CD8-positive, alpha-beta memory T cell (primary cell): ENCODE measurements at places on chromosomes 13 and 19.

DNA sequence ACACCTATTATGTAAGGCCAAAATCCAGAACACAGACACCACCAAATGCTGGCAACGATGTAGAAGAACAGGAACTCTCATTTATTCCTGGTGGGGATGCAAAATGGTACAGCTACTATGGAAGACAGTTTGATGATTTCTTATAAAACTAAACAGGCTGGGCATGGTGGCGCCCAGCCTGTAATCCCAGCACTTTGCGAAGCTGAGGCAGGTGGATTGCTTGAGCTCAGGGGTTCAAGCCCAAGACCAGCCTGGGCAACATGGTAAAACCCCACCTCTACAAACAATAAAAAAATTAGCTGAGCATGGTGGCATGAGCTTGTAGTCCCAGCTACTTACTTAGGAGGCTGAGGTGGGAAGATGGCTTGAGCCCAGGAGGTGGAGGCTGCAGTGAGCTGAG is 98.3 kb downstream of the TUBA3C start:
- DNase-seq, result no peak

- DNase-seq, result no peak
Measured at GRCh38 chr13:39603424-39603947, 493 bp upstream of the LHFPL6 start.

GRCh38 chr13:113883921-113884804 is 20.3 kb upstream of the GAS6 start:
- no peak for DNase-seq

DNA sequence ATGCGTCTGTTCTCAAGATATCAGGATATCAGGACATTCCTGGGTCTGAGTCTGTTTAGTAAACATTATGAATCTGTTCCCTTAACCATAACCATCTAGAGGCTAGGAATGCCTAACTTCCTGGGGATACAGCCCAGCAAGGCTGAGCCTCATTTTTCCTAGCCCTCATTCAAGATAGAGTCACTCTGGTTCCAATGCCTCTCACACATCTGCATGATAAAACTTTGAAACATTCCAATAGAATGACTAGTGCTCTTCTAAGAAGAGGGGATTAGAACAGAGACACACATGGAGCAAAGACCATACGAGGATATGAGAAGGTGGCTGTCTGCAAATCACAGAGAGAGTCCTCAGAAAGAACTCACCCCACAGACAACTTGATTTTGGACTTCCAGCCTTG is 20.6 kb upstream of the CABP5 start:
- DNase-seq, result no peak

GRCh38 chr13:113744197-113745000 is 14.6 kb upstream of the TMEM255B start:
- DNase-seq, result peak; percentile 35

DNA sequence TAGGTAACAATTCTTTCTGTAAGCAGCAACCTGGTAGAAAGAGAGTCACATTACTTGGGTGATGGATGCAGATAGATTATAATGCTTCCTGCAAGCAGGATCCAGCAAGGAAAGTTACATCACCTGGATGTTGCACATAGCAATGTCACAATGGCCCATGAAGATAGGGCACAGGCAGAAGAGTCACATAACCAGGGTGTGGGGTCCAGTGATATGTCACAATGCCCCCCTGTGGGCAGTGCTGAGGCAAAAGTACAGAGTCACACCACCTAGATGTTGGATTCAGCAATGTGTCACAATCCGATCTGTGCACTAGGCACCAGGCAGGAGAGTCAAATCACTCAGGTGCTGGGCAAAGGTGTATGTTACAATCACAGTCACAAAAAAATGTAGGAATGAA is 4.0 kb upstream of the ZNF43 start:
- no peak for DNase-seq

- no peak for DNase-seq
Measured at GRCh38 chr19:46715975-46716671, 791 bp downstream of the PRKD2 start.

GRCh38 chr19:55546822-55547614 is 1.7 kb upstream of the SBK3 start:
- DNase-seq, result no peak

GRCh38 chr19:35291916-35292315 is at the start of gene MAG:
MAG (plus strand) TSS chr19:35292161; CDS start chr19:35295409, 3,248 bp downstream.
- no peak for DNase-seq

DNA sequence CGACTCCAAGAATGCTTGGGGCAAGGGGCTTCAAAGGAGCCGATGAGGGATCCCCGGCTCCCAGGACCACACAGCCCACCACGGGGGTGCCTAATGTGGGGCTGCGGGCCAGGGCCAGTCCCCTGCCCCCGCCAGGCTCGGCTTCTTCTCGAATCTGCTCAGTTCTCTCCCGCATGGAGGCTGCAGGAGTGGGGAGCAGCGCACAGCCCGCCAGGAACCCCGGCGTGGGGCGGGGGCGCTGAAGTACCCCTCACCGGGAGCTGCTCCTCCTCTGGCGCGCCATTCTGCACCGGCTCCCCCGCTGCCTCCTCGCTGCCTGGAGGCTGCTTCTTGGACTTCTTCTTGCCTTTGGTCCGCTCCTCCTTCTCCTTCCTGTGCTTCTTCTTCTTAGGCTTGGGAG is 14.7 kb downstream of the IZUMO4 start:
- no peak for DNase-seq

- no peak for DNase-seq
Measured at GRCh38 chr13:108609353-108609752, 20.1 kb upstream of the MYO16 start.

GRCh38 chr13:37686501-37686900 is 87.9 kb upstream of the POSTN start:
- no peak for DNase-seq

DNA sequence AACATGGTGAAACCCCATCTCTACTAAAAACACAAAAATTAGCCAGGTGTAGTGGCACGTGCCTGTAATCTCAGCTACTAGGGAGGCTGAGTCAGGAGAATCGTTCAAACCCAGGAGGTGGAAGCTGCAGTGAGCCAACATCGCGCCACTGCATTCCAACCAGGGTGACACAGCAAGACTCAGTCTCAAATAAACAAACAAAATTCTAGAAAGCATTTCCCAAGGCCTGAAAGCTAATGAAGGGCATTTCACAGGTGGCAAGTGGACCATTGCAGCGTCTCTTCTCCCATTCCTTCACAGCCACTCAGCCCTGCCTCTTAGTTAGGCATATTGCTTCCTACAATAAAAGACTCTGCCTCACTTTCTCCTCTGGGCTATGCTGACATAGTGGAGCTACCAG is 13.5 kb upstream of the RXFP2 start:
- DNase-seq, result no peak

DNA sequence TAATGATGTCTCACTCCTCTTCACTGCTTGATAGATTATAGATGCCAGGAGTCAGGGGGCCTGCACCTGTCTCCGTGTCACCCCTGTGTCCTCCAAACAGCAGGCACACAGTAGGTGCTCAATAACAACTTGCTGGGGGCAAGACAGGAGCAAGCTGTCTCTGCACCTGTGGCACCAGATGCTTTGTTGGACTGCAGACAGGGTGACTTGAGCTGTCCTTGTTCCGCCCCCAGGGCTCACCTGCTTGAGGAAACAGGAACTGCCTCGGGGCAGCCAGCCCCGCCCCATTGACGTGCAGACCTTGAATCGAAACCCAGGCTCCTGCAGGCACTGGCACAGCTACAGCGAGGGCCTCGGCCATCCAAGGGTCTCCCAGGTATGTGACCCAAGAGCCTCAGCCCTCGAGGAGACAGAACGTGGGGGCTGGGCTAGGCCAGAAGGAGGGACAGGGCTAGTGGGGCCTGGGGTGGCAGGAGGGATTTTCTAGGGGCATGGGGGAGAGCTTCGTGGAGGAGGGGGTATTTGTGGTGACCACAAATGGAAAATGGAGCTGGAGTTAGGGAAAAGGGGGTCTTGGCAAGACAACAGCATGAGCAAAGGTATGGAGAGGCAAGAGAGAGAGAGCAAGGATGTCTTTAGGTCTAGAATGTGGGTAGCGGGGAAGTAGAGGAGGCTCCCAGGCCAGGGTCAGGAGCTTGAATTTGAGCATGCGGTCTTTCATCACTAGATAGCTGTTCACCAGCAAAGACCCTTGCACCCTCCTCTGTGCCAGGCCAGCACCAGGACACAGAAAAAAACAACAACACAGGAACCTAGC is at the start of gene HSH2D:
TSS of gene HSH2D (plus strand) at position 287 of the 817 bp plus-strand sequence. CDS start 5,066 bp downstream, outside the sequence.
- DNase-seq, result peak; percentile 63

DNA sequence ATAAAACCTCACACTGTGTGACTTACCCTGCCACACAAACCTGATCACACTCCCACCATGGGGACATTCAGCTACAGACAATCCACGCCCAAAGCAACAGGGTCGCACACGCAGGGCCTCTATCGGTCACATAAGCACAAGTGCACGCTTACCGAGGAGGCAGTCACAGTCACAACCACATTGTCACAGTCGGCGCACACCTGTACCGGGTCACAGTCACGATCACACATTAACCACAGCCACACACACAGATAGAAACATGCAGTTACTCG is 579 bp downstream of the ZNF566 start:
- peak; percentile 41 for DNase-seq

DNA sequence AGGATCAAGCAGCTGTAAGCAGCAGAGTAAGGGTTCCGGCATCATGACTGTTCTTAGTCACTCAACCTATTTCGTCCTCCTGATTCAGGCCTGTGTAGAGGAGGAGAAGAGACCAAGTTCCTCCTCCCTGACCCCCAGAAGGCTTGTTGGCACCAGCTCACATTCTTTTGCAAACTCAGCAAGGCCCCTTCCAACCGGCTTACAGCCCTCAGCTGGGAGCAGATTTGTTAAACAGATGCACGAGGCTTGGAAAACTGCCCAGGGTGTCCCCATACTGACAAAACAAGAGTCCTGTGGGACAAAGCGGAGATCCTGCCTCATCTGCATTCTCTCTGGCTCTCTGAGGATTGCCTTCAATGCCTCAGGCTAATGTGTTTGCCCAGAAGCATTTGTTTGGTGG is 113.2 kb upstream of the SOX21 start:
- no peak for DNase-seq

- DNase-seq, result no peak
Measured at GRCh38 chr19:33522371-33522662, 726 bp upstream of the PEPD start.

- no peak for DNase-seq
Measured at GRCh38 chr13:73579574-73580274, 520.9 kb downstream of the KLF5 start.

GRCh38 chr13:88752041-88752440 is 1080.9 kb downstream of the SLITRK5 start:
- DNase-seq, result no peak

DNA sequence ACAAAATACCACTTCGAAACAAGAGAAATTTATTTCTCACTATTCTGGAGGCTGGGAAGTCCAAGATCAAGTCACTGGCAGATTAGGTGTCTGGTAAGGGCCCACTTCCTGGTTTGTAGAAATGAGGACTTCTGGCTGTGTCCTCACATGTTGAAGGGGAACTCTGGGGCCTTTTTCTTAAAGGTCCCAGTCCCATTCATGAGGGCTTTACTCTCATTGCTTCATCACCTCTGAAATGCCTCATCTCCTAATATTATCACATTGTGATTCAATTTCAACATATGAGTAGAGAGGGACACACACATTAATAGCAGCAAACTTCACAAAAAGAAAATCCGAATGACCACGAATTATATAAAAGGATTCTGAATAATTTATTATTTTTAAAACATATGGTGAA is 21.6 kb upstream of the SIGLEC14 start:
- no peak for DNase-seq

DNA sequence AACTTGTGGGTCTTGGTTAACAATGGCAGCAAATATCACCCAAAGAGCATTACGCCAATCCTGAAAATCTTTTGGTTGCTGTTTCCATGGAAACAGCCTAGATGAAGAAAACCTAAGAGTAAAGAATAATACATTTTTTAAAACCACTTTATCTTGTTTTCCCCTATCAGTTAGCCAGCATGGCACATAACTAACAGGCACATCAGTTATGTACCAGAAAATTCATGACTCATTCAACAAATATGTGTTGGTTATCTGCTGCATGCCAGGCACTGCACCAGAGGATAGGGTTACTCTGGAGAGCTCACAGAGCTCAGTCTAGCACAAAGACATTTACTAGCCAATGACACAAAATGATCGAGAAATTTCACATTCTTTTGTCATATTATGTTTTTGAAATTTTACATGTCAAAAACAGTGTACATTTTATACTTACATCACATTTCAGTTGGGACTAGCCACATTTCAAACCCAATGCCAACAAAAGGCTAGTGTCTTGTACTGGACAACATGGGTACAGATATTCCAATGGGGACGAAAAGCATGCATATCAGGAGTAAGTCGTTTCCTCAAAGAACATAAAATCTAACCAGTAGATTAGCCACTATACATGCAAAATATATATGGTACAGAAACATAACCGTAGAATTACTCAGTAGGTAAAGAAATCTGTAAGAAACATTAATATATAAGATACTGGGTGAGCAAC is 20.3 kb downstream of the LNX2 start:
- no peak for DNase-seq

DNA sequence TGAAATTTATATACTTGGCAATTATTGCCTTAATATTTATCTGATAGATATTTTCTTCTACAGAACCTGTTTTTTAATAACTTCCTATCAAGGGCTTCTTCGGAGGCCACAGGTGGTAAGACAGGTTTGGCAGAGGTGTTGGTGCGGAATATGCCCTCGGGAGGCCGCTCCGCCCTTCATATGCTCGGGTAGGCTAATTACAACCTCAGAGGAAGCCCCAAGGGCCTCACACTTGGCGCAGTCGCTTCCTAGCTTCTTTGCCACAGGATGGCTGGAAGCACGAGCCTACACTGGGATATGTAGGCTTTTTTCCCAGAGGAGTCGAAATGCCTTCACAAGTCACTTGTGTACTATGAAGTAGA is 68.8 kb downstream of the LMO7 start:
- no peak for DNase-seq

GRCh38 chr19:47107202-47107952 is 6.2 kb downstream of the ZC3H4 start:
- no peak for DNase-seq

DNA sequence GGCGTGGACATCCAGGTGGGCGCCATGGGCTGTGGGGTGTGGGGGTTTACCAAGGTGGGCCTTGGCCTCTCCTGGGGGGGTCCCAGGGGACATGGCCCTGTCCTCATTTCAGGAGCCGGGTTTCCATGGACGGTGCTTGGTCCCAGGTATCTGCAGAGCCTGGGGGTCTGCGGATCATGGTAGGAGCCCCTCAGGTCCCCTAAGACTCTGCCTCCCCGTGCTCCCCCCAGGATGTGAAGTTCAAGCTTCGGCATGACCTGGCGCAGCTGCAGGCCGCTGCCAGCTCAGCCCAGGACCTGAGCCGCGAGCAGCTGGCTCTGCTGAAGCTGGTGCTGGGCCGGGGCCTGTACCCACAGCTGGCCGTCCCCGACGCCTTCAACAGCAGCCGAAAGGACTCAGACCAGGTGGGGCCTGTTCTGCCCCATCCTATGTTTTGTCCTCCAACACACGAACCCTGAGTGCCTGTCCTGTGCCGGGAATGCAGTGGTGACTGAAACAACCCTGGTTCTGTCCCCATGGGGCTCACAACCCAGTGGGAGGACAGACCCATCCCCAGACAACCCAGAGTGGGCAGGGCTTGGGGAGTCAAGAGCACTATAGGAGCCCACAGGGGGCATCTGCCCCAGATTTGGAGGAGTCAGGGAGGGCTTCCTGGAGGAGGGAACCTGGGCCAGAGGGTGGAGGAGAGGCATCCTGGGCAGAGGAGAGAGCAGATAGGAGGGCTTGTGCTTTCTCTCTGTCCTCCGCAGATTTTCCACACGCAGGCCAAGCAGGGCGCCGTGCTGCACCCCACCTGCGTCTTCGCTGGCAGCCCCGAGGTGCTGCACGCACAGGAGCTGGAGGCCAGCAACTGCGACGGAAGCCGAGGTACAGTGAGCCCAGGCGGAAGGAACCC is 26.8 kb downstream of the DHX34 start:
- DNase-seq, result no peak

- DNase-seq, result no peak
Measured at GRCh38 chr13:30735025-30735871, at the start of gene ALOX5AP. ALOX5AP (plus strand) TSS chr13:30735543; CDS start chr13:30735606, 63 bp downstream.
